ENCODE measurements at places on chromosomes 6 and 20.

GRCh38 chr6:14917109-14917910, 328.6 kb upstream of the JARID2 start:
- DNase-seq = no peak

DNA sequence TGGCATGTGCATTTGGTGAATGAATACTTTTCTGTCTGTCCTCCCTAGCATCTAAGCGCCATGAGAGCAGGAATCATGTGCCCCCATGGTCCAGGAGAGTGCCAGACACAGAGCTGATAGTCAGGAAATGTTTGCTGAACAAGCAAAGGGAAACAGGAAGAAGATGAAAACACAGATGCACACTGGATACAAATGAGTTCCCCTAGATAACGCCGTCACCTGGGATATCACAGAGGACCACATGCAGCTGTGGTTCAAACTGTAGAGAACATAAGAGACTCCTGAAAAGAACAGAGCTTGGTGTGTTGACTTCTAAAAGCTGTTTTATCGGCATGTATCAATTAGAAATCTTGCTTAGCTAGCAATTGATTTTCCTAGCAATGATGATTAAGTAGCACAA, 293.7 kb downstream of the BTBD3 start:
- DNase-seq = no peak

GRCh38 chr20:57372581-57373350, 18.4 kb upstream of the RBM38 start:
- no peak for DNase-seq

DNA sequence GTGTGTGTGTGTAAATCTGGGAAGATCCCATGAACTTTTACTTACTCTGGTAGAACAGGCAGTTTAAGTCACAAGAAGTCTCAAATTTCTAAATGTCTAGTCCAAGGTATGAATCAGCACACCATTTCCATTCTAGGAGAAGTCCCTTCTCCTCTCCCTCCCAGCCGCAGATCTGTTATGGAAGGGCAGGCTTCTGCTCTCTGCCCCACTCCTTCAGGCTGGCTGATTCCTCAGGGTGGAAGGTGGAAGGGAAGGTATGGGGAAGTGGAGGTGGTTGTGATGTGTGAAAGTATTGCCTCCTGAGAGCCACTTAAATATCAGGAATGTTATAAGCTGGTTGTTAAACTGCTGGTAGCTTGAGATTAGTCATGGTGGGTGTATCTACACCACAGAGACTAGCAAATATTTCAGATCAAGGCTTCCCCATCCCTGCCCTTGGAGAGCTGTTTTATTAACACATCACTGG, 44.5 kb upstream of the LAMA4 start:
- DNase-seq = no peak

- no peak for DNase-seq
These were observed 477.2 kb downstream of the EYS start for GRCh38 chr6:65229825-65230224.

DNA sequence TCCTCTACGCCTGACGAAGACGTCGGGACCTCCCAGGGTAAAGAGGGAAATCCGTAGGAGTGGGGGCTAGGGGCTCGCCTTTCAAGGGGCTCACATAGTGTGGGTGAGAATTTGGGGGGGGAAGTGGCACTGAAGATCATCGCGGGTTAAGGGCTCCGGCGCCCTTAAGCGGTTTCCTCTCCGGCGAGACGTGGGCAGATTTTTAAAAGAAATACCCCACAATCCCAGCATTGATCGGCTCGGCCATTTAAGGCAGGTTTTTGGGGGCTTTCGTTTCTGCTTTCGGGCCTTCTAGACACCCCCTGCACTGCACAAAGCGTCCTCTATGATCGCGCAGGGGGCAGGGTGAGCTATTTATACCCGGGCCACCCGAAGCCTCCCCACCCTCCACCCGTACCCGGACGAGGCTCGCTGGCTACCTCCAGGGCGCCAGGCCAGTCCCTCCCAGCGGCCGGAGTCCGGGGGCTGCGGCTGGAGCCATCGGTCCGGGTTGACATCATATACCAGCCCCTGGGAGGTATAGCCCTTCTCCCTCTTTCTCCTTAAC, 1.2 kb downstream of the NKX2-2 start:
- DNase-seq = no peak

DNA sequence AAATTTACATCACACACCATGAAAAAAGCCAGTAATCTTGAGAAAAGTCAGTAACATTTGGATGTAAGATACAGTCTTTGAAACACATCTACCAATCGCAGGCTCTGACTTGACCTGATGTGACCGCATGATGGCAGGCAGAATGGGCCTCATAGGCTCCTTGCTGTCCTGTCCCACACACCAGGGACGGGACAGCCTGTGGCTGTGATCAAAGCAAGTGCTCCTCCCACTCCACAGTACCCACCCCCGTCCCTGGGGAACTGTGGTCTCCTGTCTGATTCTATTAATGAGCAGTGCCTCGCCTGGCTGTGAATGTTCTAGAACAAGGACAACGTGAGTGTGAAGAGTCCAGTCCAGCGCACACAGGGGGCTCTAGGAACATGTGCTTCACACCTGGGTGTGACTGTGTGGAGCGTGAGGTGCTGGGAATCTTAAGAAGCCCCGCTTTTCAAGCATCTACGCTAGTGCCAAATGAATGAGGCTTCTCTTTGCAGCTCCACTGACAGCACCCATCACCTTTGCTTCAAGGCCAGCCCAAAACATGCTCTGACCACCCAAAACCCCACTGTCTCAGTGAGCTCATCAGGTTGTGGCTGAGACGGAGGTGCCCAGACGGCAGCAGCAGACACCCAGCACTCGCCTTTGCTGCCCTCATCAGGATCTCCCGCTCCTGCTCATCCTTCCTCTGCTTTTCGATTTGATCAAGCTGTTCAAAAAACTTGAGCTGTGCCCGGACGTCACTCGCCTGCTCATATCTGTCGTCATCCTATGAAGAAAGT, 67.1 kb downstream of the TAF4 start:
- no peak for DNase-seq

GRCh38 chr20:8304124-8304816, 172.2 kb downstream of the PLCB1 start:
- DNase-seq = no peak

- no peak for DNase-seq
These were observed 101.8 kb upstream of the NHSL1 start for GRCh38 chr6:138601128-138601527.

DNA sequence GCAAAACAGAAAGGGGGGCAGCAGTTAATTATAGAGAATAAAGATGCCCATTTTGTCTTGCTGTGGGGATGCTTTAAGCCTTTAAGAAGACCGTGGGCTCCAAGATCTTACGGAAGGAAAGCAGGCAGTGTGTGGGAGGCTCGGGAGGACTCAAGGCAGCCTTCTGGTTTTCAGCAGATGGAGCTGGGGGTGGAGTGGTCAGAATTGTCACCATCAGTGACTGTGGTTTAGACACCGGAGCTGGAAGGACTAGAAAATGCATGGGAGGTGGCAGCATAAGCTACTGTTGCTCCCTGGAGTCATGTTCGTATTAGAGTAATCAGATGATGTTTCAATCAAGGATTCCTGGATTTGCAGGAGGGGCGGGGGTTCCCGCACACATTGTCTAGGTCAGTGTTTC, 3.7 kb downstream of the PHACTR1 start:
- DNase-seq = no peak

- DNase-seq = no peak
These were observed 591 bp downstream of the IBTK start for GRCh38 chr6:82246802-82247504.

DNA sequence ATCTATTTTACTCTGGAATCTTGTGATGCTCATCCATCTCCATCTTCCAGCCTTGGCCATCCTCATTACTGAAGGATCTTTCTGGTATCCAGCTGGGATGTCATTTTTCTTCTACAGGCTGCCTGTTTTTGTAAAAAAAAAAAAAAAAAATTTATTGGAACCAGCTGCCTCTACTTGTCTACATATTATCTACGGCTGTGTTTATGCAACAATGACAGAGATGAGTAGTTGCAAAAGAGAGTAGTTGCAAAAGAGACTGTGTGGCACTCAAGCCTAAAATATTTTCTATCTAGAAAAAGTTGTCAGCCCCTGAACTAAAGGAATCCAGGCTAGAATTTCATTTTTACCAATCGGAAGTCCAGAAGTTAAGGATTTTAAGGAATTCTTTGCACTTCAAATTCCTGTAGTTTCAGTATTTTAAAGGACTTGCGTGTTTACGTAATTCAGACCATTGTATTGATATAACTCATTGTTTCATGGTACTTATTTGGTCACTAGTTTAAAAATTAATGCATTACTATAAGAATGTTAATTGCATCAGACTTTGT, 38.6 kb upstream of the PLCG1 start:
- no peak for DNase-seq

- no peak for DNase-seq
These were observed 62.6 kb upstream of the MAP7 start for GRCh38 chr6:136612666-136613389.

DNA sequence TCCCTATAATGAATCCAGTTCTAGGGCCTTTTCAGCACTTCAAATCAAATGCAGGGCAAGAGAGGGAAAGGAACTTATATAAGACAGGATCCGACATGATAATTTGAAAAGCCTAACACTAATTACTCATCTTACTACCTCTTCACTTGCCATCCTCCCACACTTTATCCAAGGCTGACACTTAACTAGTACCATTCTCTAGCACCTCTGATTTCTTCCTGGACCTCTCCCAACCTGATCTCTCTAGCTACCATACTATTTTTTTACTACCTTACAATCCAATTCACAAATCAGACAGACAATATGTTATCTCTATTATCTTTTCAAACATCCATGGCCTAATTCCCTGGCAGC, 50.4 kb downstream of the BTBD9 start:
- DNase-seq = no peak

- no peak for DNase-seq
These were observed 86.5 kb downstream of the CHD6 start for GRCh38 chr20:41531518-41532275.

- no peak for DNase-seq
These were observed 25.9 kb upstream of the GTSF1L start for GRCh38 chr20:43752561-43753301.

DNA sequence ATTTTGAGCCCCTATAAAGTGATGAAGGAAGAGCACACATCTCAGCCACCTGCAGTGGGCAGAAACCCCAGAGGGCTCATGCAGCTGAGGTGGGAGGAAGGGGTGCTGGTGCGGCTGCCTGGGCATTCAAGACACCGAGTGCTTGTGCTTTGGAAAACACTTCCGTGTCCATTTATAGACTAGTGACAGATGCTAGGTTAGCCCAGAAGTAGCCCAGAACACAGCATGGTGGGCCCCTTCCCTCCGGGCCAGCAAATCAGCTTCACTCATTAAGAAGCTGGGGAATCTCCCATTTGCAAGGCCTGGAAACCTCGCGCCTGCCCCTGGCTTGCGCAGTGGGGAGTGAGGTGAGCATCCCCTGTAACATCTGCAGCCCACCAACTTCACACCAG, 12.9 kb downstream of the BEND3 start:
- no peak for DNase-seq

GRCh38 chr20:46798430-46798829, 89.0 kb downstream of the SLC2A10 start:
- DNase-seq = no peak

DNA sequence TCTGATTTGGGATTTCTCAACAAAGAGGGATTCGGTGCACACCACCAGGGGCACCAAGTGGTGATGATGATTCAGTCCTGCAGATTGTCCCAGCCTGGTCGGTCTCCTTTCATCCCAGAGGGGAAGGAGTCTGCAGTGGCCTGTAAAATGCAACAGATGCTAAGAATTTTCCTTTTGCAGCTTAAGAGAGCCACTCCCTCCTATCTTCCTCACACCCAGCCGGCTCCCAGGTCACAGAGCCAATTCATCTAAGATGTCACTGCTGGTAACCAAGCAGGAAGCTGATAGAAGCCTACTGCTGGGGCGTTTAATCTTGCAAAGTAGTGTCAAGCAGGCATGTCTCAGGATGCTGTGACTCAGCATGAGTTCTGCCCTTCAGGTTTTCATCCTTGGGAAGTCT, 203.8 kb upstream of the LRFN2 start:
- DNase-seq = no peak

DNA sequence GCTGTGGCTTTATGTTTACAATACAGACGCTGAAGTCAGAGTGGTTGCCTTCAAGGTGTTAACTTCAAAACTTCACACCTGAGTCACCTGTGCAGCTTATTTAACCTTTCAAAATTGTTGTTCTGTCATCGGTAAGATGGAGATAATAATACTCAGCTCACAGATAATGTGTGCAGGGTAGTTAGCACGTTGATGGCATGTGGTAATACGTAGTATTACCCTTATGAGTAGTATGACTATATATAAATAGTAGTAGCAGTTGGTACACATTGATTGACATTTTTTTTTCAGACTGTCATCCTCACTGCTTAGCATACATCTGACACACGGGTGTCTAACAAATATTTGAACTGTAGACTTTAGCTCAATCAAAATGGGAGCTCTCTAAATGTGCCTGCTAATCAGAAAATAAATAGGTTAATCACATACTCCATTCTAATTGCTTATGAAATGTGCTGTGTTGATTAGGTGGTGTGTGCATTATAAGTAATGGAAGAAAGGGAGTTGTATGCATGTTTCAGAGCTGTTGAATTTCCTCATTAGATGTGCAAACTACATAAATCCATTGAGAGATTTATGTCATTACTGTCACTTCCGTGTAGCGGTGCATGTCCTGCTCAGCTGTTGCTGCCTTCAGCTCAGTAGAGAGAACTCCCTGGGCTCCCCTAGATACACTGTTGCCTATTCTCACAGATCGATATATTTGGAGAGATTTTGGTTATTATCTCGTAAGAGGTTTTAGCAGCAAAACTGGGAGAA, 11.2 kb upstream of the MROH8 start:
- no peak for DNase-seq

GRCh38 chr6:137914530-137915193, 47.6 kb downstream of the TNFAIP3 start:
- DNase-seq = no peak

GRCh38 chr20:1302685-1303541, 26.0 kb downstream of the SDCBP2 start:
- no peak for DNase-seq

GRCh38 chr20:59137532-59137931, 26.1 kb upstream of the ZNF831 start:
- DNase-seq = no peak

DNA sequence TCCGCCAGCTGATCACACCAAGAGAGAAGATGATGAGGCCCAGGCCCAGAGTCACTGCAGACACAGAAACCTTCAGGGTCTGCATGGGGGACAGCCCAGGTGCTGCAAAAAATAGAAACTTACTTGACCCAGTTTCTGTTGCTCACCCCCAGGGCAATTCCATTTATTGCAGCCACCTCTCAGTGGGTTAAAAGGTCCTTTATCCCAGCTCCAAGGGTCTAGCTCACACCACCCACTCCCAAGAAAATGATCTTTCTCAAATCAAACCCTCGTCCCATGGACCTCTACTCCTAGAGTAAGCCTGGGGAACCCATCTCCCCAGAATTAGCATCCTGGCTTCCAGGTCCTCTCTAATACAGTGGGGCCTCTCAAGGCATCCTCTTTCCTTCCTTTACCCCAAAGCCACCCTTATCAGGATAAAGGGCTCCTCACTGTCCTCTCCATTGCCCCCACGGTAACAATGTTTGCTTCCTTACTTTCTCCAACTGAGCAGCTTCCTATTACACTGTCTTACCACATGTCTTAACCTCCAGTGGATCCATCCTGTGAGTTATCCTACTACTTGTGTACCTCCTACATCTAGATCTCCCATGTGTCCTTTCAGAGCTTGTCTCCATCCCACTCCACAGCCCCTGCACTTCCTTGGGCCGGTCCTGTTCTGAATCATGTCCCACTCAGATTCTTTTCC, 5.1 kb downstream of the HLA-DMB start:
- DNase-seq = no peak

Data from GM12891 (cell line).